ENCODE measurements at places on chromosomes 7 and 10.
A peak's percentile ranks its signal among the peaks of the same experiment; 100 is the strongest.

- no peak for DNase-seq
Observed at GRCh38 chr10:80194373-80195045, 10.8 kb downstream of the ANXA11 start.

GRCh38 chr7:110909117-110909516 lies 181.8 kb upstream of the LRRN3 start:
- no peak for DNase-seq

DNA sequence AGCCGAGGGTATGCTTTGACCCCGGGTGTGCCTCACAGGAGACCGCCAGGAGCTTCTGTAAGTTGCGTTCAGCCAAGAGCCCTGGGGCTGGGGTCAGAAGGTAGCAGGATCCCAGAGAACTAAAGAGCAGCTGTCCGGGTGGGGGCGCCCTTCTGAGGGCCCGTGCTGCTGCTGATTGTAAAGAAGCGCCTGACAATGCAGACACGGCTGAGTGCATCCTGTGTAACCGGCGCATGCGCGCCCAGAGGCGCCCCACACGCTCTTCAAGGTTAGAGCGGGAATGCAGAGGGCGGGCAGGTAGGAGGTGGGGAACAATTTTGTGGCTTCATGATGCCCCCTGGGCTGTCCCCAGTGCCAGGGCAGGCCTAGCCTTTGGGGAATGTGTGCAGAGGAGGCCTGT lies 210.2 kb upstream of the CTBP2 start:
- DNase-seq: no peak

- no peak for DNase-seq
Observed at GRCh38 chr10:87761153-87761552, 56.9 kb downstream of the ATAD1 start.

GRCh38 chr10:60575105-60575504 lies 185.4 kb upstream of the ANK3 start:
- no peak for DNase-seq

DNA sequence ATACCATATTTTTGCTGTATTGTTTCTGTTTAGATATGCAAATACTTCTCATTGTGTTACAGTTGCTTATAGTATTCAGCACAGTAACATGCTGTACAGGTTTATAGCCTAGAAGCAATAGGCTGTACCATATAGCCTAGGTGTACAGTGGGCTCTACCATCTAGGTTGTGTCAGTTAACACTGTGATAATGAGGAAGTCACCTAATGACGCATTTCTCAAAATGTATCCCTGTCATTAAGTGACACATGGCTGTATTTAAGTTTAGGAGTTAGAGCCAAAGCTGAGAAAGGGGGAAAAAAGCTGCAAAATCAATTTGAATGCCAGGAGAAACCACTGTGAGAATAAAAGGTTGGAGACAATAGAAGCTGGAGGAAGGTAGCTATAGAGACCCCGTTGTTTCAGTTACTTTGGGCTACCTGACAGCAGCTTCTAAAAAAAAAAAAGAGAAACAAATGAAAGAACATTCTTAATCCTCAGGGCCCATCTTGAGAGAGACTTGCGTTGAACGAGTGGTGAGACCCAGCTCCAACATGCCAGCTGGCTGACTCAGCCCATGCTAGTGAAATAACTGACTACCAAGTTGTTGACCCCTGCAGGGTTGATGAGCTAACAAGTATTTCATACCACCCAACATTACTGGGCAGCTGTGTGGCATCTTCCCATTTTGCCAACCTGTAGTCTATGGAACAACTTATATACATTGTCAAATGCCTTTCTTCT lies 8.7 kb downstream of the STARD3NL start:
- no peak for DNase-seq

DNA sequence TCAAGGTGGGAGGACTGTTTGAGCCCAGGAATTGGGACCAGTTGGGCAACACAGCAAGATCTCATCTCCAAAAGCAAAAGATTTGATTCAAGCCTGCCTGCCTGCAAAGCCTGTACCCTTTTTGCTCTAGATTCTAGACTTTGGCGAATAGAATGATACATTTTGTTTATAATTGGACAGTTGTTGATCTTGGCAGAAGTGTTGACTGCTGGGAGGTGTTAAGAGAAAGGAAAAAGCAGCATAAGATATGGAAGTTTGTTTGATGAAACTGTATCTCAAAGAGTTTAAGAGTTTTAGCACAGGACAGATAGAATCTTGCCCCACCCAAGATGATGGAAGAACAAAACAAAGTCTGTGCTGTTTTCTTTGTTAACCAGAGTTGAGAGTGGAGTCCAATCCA lies 224.1 kb downstream of the AUTS2 start:
- DNase-seq: no peak

GRCh38 chr10:131901181-131901829 lies 497 bp downstream of the PPP2R2D start:
- peak; percentile 70 for DNase-seq

DNA sequence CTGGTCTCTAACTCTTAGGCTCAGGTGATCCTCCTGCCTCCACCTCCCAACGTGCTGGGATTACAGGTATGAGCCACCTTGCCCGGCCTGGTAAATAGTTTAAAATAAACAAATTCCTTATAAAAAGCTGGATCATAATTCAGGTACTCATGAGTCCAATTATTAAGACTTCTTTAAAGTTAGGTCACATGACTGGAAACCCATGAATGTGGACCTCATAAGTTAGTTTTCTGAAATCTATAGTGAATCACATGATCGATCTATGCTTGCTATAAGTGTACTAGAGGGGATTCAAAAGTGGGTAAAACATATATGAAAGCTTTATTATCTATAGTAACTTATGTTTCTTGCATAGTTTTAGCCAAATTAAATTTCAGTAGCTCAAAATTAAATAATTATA lies 14.3 kb downstream of the NT5C3A start:
- no peak for DNase-seq

DNA sequence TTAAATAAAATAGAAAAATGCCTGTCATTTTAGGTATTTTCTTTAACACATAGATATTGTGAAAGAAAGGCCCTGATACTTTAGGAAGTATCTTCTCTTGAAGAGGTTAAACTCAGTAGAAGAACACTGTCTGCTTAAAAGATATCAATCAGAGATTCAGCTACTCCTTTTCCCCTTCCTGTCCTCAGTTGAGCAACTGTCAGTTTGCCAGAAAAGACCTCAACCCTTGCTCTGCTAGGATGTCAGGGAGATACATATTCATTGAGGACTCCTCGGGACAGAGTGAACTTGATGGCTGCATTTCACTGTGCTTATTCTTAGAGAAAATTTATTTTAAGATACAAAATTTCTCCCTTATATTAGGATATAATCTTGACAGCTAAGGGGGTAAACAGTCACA lies 173.6 kb upstream of the CACNA2D1 start:
- DNase-seq: no peak

DNA sequence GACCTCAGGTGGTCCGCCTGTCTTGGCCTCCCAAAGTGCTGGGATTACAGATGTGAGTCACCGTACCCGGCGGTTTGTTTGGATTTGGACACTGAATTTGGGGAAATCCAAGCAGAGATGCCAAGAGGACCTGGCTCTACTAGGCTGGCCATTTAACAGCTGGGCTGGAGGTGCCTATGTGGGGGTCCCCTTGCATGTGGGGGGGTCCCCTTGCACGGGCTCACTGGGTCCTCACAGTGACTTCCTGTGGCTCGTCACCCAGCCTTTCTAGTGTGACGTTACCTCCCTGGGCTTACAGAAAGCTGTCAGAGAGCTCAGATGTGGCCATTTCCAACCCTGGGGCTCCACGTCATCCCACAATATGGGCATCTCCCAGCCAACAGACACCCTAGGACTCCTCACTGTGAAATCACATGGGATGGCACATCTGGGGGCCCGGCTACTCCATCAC lies 49.3 kb upstream of the GNA12 start:
- DNase-seq: no peak
